ENCODE measurements at places on chromosomes 4 and X.

DNA sequence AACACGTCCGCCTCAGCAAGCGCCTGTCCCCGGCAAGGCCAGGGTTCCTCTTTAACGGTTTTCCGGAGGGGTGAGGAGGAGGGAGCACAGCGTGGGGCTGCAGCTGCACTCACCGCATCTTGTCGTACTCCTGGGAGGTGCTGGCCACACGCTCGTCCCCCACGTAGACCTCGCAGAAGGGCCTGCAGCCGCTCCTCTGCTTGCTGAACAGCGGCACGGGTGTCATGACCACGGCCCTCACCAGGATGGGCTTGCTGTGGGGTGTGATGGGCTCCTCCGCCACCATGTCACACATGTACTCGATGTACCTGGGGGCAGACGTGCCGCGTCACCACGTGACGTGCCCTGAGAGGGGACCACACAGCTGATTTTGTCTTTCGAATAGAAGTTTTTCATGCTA is 51.6 kb upstream of the CPLX1 start:
- DNase-seq = no peak

GRCh38 chr4:7383266-7383665 is 51.5 kb downstream of the PSAPL1 start:
- no peak for DNase-seq

- no peak for DNase-seq
These were observed 52.3 kb upstream of the TRPC5OS start for GRCh38 chrX:111823703-111824102.

DNA sequence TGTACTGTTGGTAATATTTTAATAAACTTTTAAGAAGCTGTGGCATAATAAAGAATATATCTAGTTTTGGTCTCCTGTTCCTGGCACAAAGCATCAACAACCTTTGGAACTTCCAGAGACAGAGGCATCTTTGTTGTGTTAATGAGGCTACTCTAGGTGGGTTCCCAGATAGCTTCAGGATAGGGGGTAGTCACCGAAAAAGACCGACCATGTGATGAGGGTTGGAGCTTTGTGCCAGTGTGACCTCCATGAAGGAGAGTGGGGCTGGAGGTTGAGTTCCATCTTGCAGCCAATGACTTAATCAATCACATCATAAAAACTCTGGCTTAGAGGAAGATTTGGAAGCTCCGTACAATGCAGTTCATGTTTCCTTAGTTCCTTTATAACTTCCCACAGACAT is 9.9 kb downstream of the PPAT start:
- DNase-seq = no peak

GRCh38 chrX:124475358-124475757 is 129.0 kb downstream of the SH2D1A start:
- DNase-seq = no peak

DNA sequence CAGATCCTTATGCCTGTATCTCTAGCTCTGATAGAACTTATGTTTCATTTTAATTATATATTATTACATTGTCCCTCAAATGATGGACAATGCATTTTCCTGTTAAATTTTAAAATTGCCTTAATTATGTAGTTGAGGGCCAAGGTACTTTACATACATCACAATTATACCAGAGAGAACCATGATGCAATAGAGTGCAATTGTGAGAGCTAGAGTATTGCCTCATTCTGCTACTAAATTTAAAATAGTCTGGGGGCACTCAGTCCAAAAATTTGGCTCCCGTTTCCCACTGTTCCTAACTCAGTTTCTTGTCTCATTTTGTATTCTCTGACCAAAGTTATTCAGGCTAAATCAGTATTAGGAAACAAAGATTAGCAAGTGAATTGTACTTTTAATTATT is 378.5 kb upstream of the ZFP42 start:
- no peak for DNase-seq

- DNase-seq = no peak
These were observed 38.5 kb upstream of the UGT2B7 start for GRCh38 chr4:69057620-69058409.

GRCh38 chrX:119692191-119693039 is 553 bp downstream of the SEPTIN6 start:
- peak; percentile 60 for DNase-seq

All from activated gamma-delta T cell (primary cell).